Spleen (tissue), 13 donors: ENCODE measurements at places on chromosomes 6 and 20. TPM values are rescaled to one million over a fixed set of nuclear protein-coding genes. Genes with fewer than 3 reads are reported as not detected.

- DNase-seq: no peak
Measured at GRCh38 chr6:38871741-38872568, 156.8 kb downstream of the DNAH8 start.

GRCh38 chr6:150741633-150742200 is 123.8 kb upstream of the MTHFD1L start:
- no peak for DNase-seq

DNA sequence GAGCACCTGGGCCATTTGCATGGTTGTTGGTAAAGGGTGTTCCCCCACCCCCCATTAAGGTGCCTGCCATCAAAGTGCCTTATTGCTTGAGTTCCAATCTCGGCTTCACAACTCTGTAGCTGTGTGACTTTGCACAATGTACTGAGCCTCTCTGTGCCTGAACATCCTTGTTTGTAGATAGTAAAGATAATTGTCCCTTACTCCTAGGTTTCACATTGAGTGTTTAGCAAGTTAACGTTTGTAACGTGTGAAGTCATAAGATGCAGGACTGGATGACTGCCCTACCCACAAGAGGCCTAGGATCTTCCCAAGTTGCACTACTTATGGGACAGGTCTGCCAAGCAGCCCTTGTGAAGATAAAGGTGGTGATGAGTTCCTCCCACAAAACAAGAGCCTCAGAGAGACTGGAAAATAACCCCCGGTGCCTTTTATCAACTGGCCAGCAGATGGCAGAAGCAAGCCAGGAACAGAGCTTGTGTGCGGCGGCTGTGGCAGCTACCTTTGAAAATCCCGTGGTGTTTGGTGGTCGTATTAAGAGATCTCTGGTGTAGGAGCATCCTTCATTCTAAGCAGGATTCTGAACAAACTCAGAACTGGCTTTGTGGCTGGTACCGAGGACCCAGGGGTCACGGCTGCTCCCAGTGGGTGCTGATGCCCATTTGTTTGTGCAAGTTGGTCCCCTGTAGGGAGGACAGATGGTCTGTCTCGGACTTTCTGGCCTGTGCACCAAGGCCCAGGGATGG is 99.1 kb downstream of the CDH26 start:
- peak; percentile 86 for DNase-seq

- no peak for DNase-seq
Measured at GRCh38 chr20:50111120-50111828, 1.7 kb downstream of the UBE2V1 start.

DNA sequence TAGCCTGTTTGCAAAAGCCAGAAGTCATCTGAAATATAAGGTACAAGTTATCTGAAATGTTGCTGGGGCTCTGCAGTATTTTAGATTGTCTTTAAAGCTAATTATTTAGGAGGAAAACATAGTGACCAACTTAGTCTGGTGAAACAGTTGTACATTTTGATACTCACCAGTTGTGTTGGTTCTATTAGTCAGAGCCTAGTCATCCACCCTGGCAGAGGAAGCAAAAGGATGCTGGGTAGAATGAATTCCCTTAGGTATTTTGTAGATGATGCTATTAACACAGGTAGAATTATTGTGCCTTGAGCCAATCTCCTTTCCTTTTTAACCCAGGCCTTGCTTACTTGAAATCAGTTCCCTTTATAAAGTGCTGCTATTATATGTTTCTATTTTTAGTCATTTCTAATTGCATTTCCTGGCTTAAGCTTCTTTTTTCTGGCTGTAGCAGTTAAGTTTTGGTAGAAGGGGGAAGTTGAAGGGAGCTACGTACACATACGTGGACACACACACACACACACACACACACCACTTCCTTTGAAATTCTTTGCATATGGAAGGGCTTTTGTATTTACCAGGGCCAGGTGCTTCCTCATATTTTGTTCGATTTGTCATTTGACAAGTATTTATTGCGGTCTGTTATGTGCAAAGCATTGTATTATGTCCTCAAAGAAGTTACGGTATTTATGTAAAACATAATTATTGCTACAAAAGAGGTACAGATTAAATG is 82.4 kb downstream of the RTN4IP1 start:
- no peak for DNase-seq

DNA sequence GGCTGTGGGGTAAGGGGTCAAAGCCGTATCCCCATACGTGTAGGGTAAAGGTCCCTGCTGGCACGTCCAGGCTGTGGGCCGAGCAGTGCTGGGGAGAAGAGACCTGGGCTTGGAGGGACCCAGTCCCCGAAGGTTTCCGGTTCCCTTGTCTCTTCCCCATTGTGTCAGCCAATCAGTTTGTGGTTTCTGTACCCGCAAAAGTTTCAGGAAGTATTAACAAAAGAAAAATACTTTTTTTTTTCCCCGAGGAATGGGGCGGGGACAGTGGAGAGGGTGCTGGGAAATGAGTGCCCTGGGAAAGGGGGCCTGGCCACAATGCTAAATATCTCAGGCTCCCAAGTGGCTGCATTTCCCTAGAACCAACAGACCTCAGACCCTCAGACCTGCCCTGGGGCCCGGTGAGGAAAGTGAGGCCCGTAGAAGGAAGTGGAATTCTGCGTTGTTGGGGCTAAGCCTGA is 15.2 kb upstream of the AMD1 start:
- peak; percentile 82 for DNase-seq

- DNase-seq: peak; percentile 87
Measured at GRCh38 chr20:30811885-30812671, 445.4 kb upstream of the DEFB115 start.

GRCh38 chr20:33320006-33320405 is 37.0 kb downstream of the BPIFB1 start:
- no peak for DNase-seq

Gene COL9A1
- polyA plus RNA-seq: 0.07 TPM

Gene GABRR2
- polyA plus RNA-seq: 0.33 TPM

Gene CST2
- 0.50 TPM for polyA plus RNA-seq

Gene SLC22A3
- 2.1 TPM for polyA plus RNA-seq
